ENCODE measurements at places on chromosomes 2 and 18. TPM values are rescaled to one million over a fixed set of nuclear protein-coding genes. Genes with fewer than 3 reads are reported as not detected.

PRR30 gene
- total RNA-seq = not detected

FOXI3 gene
- total RNA-seq = 0.06 TPM

KCNE4 gene
- total RNA-seq = 0.46 TPM

TMEM247 gene
- total RNA-seq = not detected

ZNF804A gene
- not detected for total RNA-seq

HAAO gene
- not detected for total RNA-seq

CFAP65 gene
- total RNA-seq = 0.17 TPM

KCNK3 gene
- total RNA-seq = 0.57 TPM

CRYGC gene
- total RNA-seq = not detected

CD8B2 gene
- not detected for total RNA-seq

LHCGR gene
- not detected for total RNA-seq

ELOA2 gene
- total RNA-seq = not detected

GNLY gene
- not detected for total RNA-seq

SERPINB5 gene
- total RNA-seq = 0.10 TPM

UGT1A4 gene
- total RNA-seq = not detected

ALKAL2 gene
- total RNA-seq = not detected

ESPNL gene
- 0.07 TPM for total RNA-seq

SERPINB12 gene
- total RNA-seq = not detected

SMAD7 gene
- total RNA-seq = 20.9 TPM

MAPK4 gene
- 0.33 TPM for total RNA-seq

GAL3ST2 gene
- 0.22 TPM for total RNA-seq

SKA1 gene
- 11.3 TPM for total RNA-seq

SIGLEC15 gene
- 0.06 TPM for total RNA-seq

PSMA8 gene
- not detected for total RNA-seq

CIB4 gene
- not detected for total RNA-seq

STPG4 gene
- not detected for total RNA-seq

EPAS1 gene
- 101 TPM for total RNA-seq

TMEM163 gene
- 0.10 TPM for total RNA-seq

LYG2 gene
- not detected for total RNA-seq

All from A549 treated with AZD2906 at 1 μM for 4 hours (cell line).